Naive thymus-derived CD4-positive, alpha-beta T cell (primary cell): ENCODE measurements at places on chromosomes 2 and 18. TPM values are rescaled to one million over a fixed set of nuclear protein-coding genes. Genes with fewer than 3 reads are reported as not detected.

- no peaks in the 10 kb centered on the region for H3K27me3 ChIP-seq
- no peaks in the 10 kb centered on the region for H3K4me1 ChIP-seq
- no peak for DNase-seq
- H3K27ac ChIP-seq: no peak overlapping the region
- H3K36me3 ChIP-seq: no peaks in the 10 kb centered on the region
- no peak overlapping the region for H3K4me3 ChIP-seq
These were observed 311.0 kb upstream of the FSHR start for GRCh38 chr2:49465157-49465831.

DNA sequence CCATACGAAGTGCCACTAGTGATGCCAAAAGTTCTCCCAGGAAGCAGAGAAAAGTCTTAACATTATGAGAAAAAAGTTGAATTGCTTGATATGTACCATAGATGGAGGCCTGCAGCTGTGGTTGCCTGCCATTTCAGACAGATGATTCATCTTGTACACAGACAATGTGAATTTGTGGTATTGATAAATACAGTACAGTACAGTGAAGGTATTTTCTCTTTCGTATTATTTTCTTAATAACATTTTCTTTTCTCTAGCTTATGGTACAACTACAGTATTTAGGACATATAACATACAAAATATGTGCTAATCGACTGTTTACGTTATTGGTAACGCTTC lies 33.6 kb upstream of the VWC2L start:
- no peak overlapping the region for H3K27ac ChIP-seq
- DNase-seq: no peak
- no peaks in the 10 kb centered on the region for H3K27me3 ChIP-seq
- no peak overlapping the region for H3K4me3 ChIP-seq

Gene TEX44
- not detected for polyA plus RNA-seq

Gene HOXD12
- polyA plus RNA-seq: not detected

DNA sequence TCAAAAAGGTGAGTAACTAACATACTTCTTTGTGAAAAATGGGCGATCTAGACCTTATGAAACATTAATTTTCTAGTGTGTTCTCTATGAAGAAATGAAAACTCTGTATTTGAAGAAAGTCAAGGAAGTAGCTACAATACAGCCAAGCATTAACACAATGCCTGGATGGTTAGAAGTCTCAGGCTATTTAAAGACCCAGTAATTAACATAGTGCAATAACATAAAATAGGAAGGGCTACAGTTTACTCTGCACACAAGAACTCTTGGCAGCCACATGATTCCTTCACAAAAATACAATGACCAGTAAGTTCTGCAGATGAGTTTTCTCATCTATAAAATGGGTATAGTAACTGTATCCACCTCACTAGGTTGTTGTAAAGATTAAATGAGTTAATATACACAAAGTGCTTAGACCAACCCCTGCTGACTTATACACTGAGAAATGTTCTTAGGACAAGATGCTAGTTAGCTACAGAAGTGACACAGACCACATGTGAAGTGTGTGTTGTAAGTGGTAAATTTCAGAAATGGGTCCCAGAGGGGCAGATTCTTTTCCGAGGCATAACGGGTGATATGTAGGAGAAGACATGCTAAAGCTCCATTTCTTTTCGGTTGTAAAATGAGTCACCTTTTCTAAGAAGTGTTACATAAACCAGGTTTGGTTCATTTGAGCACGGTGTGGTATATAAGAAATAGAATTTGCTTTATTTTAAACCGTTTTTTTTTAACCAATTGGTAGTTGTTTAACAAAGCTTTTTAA lies 61.8 kb downstream of the CXCR4 start:
- DNase-seq: no peak
- H3K27me3 ChIP-seq: no peaks in the 10 kb centered on the region
- peaks cover 70% of the 10 kb centered on the region for H3K4me1 ChIP-seq
- no peaks in the 10 kb centered on the region for H3K36me3 ChIP-seq

Gene SPDYA
- not detected for polyA plus RNA-seq

GRCh38 chr2:19786408-19787058 lies 115.2 kb downstream of the TTC32 start:
- no peak overlapping the region for H3K27ac ChIP-seq
- H3K36me3 ChIP-seq: no peaks in the 10 kb centered on the region
- H3K4me3 ChIP-seq: no peak overlapping the region
- no peak for DNase-seq
- H3K27me3 ChIP-seq: no peaks in the 10 kb centered on the region

- no peaks in the 10 kb centered on the region for H3K36me3 ChIP-seq
- no peak for DNase-seq
- peaks cover 34% of the 10 kb centered on the region for H3K4me1 ChIP-seq
These were observed 1.3 kb downstream of the ATP9B start for GRCh38 chr18:79070486-79070885.
